ENCODE measurements at places on chromosomes 3 and 15.

DNA sequence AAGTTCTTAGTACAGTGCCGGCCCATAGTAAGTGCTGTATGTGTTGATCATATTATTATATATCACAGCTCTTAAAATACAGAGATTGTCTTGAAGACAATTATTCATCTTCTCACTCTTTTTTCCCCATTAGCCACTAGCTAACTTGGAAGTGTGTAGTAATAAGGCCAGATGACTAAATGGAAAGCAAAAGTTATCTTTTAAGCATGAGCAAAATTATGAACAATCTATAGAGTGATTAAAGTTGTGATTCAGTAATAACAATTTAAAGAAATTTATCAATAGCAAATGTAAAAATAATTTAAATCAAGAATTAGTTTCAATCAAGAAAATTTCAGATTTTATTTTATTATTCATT, 630.9 kb upstream of the TBL1XR1 start:
- DNase-seq: no peak

- no peak for DNase-seq
Observed at GRCh38 chr15:59230531-59231055, 23.9 kb downstream of the LDHAL6B start.

DNA sequence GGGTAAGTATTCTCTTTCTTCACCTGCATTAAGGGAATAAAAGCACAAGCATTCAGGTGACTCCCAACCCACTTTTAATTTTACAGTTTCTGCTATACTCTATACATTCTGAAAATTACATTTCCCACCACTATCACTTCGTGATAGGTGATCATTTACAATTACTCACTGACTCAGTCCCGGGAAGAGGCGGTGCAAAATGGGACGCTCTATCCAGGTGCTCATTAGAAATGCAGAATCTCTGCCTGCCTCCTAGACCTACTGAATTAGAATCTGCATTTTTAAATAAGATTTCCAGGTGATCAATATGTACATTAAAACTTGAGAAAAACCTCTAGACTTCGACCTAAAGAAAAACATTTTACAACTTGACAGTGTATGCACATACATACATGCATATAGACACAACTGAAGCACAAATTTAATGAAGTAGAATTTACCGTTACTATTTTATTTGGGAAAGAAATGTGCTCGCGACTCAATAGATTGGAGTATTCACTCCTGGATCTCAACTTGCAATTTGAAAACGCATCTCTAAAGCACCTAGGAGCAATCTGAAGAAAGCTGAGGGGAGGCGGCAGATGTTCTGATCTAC, 598 bp upstream of the TGFBR2 start:
- no peak for DNase-seq

GRCh38 chr3:133734305-133734704, 11.9 kb upstream of the TF start:
- DNase-seq: no peak

GRCh38 chr3:158974904-158975303, 173.1 kb downstream of the MFSD1 start:
- DNase-seq: no peak

GRCh38 chr3:101825904-101826445, 23.3 kb upstream of the NFKBIZ start:
- DNase-seq: no peak

DNA sequence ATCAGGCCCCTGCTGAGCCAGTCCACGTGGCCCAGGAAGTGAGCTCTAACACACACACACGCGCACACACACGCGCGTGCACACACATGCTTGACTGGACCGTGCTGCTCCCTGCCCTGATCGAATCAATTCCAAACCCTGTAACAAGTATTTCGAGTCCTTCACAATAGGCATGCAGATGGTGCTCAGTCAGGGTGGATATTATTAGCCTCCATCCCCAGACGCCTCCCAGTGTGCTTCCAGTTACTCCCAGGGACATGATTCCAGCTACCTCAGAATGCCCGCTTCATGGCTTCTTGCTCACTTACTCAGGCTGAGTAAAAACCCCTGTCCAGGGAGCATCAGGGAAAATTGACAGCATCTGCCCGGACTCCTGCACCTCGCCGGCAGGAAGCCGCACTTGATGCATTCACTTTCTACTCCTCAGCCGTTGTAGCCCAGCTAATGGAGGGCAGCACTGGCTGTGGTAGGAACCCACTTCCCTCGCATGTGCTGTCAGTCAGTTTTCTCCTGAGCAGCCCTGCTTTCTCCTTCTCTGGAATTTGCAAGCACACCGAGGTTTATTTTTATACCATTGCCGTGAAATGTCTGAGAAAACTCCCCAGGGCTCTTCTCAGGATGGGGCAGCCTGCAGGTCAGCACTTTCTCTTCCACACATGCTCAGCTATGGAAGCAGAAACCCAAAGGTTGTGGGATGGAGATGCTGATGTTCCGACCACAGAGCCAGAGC, 126.1 kb upstream of the ABHD17C start:
- no peak for DNase-seq

Data from NCI-H2107 (cell line).